ENCODE measurements at places on chromosomes 7 and 10.
A peak's percentile ranks its signal among the peaks of the same experiment; 100 is the strongest.

GRCh38 chr10:104303594-104304355, 34.5 kb downstream of the ITPRIP start:
- no peak for DNase-seq

GRCh38 chr10:17805330-17805729, 3.8 kb upstream of the MRC1 start:
- no peak for DNase-seq

- DNase-seq: no peak
Measured at GRCh38 chr10:123569436-123570035, 96.6 kb upstream of the GPR26 start.

DNA sequence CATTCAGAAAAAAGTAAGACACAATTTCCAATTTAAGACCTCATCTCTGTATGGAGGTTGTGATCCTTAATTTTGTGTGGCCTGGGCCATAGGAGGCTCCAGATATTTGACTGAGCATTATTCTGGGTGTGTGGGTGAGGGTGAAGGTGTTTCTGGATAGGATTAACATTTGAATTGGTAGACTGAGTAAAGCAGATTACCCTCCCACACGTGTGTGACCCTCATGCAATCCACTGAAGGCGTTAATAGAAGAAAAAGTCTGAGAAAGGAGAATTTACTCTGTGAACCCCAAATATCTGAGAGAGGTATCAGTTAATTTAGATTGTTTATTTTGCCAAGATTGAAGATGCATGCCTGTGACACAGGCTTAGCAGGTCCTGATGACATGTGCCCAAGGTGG, 328.0 kb upstream of the POT1 start:
- DNase-seq: no peak

DNA sequence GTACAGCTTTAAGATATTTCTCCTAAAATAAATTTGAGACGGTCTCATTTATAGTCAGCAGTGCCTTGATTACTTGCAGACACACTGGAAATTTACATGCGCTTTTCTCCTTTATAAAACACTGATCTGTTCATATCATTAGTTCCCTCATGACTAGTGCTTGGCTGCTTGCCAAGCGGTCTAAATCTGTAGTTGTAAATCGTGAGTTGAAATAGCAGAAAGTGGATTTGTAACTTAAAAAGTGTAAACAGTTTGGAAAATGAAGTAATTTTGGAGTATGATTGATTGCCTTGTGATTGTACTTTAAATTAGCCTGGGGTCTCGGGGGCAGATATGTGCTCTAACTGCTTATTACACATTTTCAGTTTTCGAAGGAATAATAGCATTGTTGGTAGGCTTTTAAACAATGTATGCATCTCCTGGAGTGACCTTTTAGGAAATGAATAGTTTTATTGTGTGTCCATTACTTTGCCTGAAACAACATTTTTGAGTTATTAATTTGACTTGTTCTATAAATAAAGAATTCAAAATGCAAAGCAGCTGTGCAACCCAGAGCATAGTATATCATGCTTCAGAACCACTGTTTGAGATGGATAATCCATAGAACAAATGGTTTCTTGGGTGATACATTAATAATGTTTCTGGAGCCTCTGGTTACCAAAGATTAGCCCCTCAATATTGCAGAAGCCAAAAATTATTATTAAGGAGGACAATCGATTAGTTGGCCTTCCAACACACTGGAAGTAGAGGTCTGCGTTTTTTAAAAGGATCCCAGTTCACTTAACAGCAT, 73.3 kb downstream of the ARID5B start:
- no peak for DNase-seq

- DNase-seq: no peak
Measured at GRCh38 chr10:75101416-75102251, 9.8 kb upstream of the SAMD8 start.

- no peak for DNase-seq
Measured at GRCh38 chr7:47327698-47328391, 254.1 kb downstream of the TNS3 start.

DNA sequence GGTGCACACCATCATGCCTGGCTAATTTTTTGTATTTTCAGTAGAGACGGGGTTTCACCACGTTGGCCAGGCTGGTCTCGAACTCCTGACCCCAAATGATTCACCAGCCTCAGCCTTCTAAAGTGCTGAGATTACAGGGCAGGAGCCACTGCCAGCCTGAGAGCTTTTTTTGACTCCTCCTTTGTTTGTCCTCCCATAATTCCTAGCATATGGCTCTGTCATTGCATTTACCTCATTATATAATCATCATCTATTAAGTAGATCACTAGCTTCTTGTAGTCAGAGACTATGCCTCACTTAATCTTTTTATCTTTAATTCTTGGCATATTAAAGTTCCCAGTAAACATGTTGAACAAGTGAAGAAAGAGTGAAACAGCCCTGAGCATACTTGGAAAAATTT, 82.1 kb downstream of the CPEB3 start:
- no peak for DNase-seq

GRCh38 chr10:20372748-20373147, 524.4 kb downstream of the NEBL start:
- DNase-seq: no peak

DNA sequence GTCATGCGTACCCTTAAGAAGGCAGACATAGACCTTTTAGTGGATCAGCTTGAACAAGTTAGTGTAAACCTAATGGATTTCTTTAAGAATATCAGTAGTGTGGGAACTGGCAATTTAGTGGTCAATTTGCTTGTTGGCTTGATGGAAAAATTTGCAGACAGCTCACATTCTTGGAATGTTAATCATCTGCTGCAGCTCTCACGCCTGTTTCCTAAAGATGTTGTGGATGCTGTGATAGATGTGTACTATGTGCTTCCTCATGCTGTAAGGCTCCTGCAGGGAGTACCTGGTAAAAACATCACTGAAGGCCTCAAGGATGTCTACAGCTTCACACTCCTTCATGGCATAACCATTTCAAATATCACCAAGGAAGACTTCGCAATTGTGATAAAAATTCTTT, 103.4 kb downstream of the ABCA13 start:
- DNase-seq: no peak

DNA sequence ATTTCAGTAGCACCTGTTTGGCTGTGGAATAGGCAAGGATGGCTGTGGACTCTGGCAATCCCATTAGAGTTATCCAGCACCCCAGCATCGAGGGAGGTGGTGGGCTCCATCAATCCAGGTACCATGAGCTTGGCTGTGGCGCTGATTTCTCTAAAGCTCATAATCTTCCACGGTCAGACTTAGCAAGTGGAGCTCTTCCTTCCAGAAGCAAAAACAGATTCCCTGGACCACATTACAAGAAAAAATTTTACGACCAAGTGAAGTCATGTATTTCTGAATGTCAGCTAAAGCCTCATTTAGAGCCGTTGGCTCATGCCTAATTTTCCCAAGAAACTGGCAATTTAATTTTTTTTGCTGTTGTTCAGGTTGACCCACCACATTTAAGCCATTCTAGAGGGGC, 135.1 kb downstream of the CELF2 start:
- DNase-seq: no peak

- no peak for DNase-seq
Measured at GRCh38 chr10:22133749-22134624, 83.8 kb downstream of the EBLN1 start.

DNA sequence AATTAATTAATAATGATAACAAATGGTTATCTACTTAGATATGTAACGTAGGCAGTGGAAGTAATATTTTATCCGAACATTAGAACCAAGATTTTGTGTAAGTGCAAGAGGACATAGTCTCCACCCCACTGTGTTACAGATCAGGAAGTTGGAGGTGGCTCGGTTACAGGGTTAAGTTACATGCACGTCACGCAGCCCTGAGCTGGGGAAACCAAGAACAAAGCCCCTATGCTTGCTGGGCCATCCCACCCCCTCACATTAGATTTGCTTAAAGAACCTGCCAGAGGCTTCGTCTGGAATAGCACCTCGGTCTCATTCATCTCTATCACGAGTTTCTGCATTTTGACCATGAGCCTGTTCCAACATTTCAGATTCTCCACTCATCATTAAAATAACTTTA, 214.1 kb downstream of the ADARB2 start:
- no peak for DNase-seq

GRCh38 chr10:6177880-6178281, 24.9 kb upstream of the PFKFB3 start:
- no peak for DNase-seq

GRCh38 chr7:136030867-136031318, 53.7 kb upstream of the MTPN start:
- DNase-seq: no peak

GRCh38 chr7:112162142-112162766, 43.9 kb downstream of the DOCK4 start:
- no peak for DNase-seq

GRCh38 chr7:74002474-74003017, 25.4 kb upstream of the ELN start:
- DNase-seq: no peak

DNA sequence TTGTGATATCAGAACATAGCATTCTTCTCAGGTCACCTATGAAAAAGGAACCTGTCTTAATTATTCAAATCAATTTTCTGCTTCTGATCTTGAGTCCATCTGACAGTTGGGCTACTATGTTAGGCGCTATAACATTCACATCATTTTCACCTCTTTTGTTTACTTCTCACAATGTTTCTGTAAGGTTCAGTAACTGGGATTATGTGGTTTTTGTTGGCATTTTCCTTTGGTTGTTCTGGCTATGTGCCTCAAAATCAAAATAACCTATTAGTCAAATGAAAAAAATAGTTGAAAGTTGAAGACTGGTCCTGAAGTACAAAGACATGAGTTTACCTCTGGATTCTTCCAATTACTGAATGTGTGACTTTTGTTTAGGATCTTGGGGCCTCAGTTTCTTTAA, 221.3 kb upstream of the SMIM30 start:
- DNase-seq: no peak

DNA sequence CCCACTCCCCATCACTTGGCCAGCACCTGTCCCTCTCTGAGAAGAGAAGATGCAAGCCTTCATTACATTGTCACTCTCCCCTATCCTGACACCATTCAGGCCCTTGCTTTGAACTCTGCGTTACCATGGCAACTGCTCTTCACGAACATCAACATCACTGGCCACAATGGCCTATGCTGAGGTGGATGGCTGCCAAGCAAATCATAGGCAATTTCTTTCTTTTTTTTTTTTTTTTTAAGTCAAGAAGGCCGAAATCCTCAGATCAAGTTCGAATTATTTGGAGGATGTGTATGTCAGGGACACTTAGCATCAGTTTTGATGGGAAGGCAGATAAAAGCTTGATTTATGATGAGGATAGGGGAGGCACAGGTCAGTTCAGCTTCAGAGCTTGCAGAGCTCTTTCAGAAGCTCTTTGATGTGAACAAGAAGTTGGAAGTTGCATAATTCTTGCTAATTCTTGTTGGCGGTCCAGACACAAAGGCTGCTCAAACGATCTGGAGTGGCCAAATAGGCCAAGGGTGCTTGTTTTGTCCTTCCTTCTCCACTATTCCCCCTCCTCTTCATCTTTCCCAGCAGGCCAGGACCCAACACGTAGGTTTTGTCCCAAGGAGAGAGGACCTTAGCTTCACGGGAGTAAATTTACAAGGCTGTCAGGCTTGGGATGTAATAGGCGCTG, 179.9 kb upstream of the NPVF start:
- DNase-seq: no peak

DNA sequence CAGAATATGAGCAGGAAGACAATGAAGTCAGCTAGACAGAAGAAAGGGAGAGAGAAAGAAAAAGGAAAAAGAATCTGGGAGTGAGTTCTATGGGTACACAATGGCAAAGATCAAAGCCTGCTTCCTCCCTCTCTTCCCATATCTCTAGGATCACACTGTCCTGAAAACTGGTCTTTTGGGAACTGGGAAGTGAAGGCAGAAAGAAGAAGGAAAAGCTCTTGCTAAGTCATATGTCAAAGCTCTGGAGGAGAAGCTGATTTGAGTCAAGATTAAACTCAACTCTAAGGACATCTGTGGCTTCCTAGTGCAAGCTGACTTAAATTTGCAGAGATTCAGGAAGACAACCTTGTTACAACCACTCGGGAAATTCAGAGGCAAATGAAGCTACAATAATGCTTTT, 147.5 kb downstream of the DOCK4 start:
- no peak for DNase-seq

DNA sequence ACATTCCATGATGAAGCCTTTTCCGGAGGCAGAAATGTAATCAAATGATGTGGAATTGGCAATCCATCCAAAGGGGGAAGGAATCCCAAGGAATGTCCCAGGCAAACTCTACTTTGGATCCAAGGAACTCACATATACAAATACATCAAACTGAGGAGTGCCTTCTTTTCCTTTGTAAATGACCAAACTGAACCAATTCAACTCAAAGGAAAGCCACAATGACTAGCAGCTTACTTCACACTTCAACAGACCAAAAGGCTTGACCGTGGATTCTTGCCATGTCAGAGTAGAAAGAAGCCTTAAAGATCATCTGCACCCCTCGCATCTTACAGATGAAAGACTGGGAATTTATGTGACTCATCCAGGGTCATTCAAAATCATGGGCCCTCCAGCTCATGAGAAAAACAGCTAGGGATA, 79.7 kb upstream of the MACROH2A2 start:
- DNase-seq: no peak

DNA sequence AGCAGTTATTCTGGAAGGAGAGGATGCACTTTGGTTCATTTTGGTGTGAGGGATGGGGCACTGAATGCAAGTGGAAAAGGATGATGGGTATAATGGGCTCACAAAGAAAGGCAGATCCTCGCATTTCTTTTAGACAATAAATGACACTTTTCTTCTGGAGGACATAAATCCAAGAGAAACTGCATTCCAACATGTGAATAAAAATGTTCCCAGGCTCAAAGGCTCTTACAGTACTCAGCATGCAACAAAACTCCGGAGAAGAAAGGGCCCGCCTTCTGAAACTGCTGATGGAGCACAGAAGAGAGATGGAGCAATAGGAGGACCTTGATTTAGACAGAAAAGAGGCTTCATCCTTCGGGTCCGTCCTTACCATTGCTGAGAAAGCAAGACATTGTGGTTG, 538.2 kb upstream of the DPP6 start:
- DNase-seq: no peak

GRCh38 chr10:77038407-77038806, 599.2 kb downstream of the KCNMA1 start:
- no peak for DNase-seq

DNA sequence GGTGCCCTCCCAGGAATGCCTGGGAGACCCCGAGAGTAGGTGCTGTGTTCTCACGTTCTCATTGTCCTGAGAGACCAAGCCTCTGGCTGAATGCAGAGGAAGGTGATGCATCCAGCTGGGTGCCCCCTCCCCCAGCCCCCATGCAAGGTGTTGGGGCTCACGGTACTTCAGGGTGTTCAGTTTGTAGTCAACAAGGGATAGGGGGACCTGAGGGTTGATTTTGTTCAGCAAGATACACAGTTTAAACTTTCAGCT, 60.4 kb upstream of the DUSP5 start:
- DNase-seq: no peak

DNA sequence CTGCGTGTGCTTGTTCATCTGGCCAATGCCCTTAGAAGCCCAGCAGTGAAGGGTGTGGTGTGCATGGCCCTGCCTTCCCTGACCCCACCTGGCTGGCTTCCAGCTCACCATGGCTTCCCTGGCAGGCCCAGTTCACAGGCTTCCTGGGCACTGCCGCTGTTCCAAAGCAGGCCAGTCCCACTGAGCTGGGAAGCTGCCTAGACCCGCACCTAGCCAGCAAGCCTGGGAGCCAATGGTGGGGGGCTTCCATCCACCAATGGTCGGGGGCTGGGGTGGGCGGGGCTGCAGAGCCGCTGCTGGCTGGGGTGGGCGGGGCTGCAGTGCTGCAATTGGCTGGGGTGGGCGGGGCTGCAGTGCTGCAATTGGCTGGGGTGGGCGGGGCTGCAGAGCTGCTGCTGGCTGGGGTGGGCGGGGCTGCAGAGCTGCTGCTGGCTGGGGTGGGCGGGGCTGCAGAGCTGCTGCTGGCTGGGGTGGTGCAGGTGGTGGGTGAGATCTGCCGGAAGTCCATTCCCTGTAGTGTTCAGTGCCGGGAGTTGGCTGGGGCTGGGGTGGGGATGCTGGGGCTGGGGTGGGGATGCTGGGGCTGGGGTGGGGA, 12.4 kb downstream of the CALY start:
- peak; percentile 56 for DNase-seq
